ENCODE measurements at places on chromosomes 3 and 15.
A peak's percentile ranks its signal among the peaks of the same experiment; 100 is the strongest.

- DNase-seq = no peak
Observed at GRCh38 chr3:184099806-184100686, 3.2 kb downstream of the HTR3E start.

DNA sequence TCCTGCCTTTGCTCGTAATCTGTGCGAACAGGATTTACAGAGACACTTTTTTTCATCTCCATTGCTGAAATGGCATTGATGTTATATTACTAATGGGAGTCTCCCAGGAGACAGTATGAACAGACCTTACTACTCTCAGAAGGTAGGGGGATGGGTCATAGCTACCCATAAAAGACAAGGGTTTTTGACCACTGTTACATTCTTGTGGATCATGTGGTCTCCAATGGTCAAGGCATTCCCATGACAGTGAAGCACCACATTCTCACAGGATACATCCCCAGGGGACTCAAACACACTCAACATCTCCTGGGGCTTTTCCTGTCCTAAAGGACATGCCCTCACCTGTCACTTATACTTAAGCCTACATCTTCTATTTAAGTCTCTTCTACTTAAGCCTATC, 40.8 kb downstream of the MKRN3 start:
- DNase-seq = no peak

- DNase-seq = no peak
Observed at GRCh38 chr3:4309491-4310128, 6.4 kb downstream of the SETMAR start.

- DNase-seq = no peak
Observed at GRCh38 chr3:187789872-187790271, 44.6 kb upstream of the BCL6 start.

DNA sequence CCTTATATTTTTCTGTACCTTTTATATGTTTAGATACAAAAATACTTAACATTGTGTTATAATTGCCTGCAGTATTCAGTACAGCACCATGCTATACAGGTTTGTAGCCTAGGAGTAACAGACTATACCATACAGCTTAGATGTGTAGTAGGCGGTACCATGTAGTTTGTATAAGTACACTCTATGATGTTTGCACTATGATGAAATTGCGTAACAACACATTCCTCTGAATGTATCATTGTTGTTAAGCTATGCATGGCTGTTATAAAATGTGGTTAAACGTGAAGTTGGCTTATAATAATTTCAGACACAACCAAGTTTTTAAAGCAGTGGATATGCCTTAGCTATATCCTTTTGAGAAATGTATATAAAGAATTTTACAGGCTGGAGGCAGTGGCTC, 328.3 kb downstream of the PLCL2 start:
- peak; percentile 16 for DNase-seq

DNA sequence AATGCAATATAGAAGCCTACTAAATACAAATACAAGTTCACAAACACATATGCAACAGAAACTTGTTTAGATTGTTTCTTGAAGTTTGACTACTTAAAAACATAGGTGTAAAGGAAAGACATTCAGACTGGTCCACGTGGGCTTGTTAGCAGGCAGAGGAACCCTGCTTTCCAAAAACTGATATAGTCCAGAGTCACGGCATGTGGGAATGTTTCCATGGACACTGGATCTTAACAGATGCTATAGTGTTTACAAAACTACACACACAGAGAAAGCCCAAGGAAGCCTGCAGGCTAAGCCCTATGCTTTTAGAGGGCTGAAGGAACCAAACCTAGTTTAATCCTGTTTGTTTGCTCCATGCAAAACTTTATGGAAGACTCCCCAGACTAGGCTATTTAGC, 45.2 kb upstream of the LRRC58 start:
- no peak for DNase-seq

DNA sequence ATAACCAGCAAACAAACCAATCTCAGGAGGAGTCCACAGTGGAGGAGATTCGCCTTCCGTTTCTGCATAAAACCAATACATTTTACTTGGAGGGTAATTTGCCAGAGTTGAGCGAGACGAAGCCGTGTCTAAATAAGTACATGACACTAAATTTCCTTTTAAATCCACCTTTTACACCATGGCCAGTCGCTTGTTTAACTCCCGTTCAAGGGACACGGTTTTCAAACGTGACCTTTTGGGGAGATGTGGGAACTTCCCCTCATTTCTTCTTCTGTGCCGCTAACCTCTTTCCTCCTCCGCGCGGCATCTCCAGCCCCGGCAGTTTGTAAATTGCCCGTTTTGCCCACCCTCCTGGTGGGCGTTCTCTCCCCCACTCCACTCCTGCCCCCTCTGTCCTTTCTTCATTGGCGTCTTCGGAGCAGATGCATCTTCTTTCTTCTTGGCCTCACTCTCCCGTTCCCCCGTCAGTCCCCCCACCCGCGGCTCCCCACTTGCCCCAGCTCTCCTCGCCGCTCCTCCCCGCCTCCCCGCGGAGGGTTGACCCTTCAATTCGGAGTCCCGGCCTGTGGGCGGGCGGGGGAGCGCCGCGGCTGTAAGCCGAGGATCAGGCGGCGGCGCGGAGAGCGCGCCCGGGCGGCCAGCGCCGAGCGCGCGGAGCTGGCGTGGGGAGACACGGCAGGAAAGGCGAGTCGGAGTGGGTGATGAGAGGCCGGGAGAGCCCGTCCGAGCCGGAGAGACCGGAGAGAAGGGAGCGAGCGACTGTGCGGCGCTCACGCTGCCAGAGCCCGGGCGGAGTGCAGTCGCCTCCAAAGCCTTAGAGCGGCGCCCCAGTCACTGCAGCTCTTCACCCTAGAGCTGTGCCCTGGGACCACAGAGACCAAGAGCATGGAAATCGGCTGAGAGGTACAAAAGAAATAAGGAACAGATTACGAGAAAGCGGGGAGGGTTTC, at the start of gene NLGN1:
NLGN1 (plus strand) TSS at position 584 of the 950 bp plus-strand sequence.
- DNase-seq = peak; percentile 23

- no peak for DNase-seq
Observed at GRCh38 chr3:23219117-23219516, 16.0 kb downstream of the UBE2E2 start.

DNA sequence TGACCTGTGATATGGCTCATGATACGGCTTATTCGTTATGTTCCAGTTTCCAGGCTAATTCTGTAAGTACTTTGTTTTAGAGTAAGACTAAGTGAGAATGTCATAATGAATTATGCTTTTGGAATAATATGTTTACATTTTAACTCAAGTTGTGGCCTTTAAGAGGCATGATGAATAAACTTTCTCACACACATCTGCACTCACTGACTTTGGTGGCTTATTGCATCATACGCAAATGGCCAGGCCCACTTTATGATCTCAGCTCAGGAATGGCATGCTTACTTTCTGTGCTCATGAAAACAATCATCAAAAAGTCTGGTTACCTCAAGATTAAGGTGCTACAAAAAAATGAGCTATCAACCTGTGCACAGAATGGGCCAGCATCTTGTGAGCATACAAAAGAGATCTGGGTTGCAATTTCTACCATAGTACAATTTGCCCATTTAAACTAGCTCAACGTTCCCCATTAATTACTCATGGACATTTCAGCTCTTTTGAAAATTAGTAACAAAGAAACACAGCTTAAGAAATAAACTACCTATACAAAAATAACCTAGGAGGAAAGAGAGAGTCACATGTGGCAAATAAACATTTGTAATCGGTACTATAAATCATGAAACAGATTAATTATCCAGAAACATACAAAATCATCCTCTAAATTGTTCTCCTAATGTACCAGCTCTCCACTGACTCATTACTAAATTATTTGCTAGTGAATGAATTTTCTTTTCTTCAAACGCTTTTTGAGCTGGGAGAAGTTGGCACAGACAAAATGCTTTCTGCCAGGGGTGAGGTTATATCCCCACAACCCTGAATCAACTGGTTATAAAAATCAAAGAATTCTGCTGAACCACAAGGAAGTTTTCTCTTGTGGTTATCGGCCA, 439.0 kb upstream of the ADAMTS9 start:
- DNase-seq = peak; percentile 81

GRCh38 chr15:77819851-77820728, 187.4 kb upstream of the LINGO1 start:
- DNase-seq = peak; percentile 73

GRCh38 chr3:31544634-31545033, 11.9 kb downstream of the STT3B start:
- DNase-seq = no peak

DNA sequence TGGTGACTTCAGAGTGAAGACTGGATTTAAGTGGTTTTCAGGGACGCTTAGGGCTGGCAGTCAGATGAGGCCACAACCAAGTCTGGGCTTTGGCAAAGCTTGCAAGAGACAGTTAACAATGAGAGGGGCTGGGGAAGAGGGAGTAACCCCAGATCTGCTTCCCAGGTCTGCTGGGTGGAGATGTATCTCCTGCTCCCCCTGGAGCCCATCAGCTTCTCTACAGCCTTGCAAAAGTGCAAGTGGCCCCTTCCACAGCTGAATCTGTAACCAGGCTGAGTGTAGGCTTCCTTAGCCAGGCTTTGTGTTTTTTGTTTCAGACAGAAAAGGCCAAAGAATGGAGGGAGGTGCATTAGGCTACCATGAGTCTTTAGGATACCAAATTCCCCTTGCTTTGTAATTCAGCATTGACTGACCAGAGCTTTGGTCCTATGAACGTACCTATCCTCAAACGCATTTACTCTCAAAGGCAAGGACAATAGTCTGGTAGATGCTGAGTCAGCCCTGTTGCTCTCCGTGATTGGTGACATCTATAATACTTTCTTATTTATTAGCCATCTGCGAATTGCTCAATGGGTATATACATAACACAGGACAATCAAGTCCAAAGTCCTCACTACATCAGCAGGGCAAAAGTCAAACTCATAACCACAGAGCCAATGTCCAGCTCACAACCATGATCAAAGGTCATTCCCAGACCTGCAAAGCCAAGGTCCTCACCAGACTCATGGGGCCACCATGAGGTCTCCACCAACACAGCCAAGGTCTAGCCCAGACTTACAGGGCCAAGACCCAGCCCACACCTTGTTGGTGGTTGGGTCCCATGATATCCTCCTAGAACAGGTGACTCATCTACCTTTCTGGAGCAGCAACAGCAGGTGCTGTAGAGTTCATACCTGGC, 17.1 kb downstream of the CCDC13 start:
- no peak for DNase-seq

Measured in NCI-H226 (cell line).